CMK (cell line): ENCODE measurements at places on chromosomes 5 and 9.

GRCh38 chr5:108238936-108239887 is 142.7 kb downstream of the FBXL17 start:
- DNase-seq, result no peak

- DNase-seq, result no peak
Measured at GRCh38 chr9:93655621-93656425, 79.4 kb downstream of the PHF2 start.

GRCh38 chr9:135579889-135580660 is 18.5 kb downstream of the PAEP start:
- no peak for DNase-seq

GRCh38 chr9:80931163-80931562 is 758.2 kb downstream of the TLE1 start:
- DNase-seq, result peak; percentile 12

- no peak for DNase-seq
Measured at GRCh38 chr5:142819292-142819691, 49.1 kb downstream of the ARHGAP26 start.

DNA sequence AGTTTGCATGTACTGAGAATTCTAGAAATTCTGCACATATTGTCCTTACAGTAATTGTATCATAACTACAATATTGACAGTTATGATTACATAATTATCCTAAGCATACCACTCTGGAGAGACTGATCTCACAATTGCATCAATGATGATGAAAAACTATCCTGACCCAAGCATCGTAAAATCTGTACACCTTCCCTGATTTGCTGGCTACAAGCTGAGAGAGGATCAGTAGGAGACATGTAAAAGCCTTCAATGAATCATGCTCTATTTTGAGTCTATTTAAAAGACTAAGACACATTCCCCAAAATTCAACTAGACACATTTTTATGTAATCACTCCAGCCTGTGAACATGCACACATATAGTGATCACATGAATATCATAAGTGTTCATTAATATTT is 1833.8 kb downstream of the EFNA5 start:
- no peak for DNase-seq

DNA sequence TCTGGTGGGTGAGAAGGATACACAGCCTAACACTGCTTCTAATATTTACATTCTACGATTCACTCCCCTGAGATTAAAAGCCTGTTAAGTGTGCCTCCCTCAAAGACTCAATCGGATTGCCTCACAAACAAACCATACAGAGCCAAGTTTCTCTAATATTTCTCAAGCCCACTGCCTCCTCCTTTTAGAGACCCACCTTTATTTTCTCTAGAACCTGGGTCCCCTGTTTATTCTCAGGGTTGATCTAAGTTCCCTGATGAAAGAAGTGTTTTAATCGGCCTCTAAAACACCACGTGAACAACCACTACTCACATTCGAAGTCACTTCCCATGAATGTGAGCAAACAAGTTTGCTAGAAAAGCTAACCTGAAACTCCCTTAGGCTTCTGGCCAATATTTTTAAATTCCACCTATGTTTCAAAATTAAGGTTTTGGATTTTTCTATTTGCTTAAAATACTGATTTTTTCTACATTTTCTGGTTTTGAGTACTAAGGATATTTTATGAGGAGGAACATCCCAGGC is 76.5 kb downstream of the GLIS3 start:
- DNase-seq, result no peak

DNA sequence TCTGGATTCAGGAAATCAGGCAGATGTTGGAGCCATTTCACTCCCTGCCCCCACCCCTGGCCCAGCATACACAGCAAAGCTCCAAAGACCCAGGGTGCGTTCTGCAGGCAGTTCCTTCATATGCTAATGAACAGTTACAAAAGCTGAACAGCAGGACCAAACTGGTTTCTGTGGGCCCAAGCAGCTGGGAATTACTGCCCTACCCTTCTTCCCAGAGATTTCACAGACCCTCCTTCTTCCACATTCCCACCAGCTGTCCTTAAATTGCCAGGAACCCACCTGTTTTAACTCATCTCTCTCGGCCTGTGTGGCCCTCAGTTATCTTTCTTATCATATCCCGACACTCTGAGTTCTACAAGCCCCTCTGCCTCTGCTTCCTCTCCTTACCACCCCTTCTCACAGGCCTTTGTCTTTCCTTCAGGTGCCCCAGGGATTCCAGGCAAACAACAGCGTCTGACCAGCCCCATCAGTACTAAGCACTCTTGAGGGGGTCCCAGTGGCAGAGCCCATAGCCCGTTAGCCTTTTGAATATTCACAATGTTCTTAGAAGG is 10.6 kb upstream of the F2RL1 start:
- DNase-seq, result no peak

DNA sequence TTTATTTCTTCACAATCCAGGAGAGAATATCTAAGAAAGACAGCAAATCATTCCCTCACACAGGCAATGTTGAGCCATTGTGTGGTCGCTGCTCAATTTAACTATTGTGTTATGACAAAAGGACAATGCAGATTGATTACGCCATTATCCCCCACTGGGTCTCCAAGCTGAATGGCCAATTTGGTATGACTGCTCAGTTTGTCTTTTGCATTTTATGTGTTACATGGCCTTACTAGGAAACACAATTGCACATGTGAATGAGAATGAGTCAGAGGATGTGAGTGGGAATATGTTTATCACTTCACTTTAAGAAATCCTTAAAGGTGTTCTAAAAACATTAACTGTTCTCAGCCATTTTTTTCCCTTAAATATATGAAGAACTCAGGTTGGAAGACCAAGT is 108.3 kb downstream of the FAM174A start:
- DNase-seq, result no peak

- no peak for DNase-seq
Measured at GRCh38 chr5:944992-945685, 52.5 kb downstream of the TRIP13 start.

DNA sequence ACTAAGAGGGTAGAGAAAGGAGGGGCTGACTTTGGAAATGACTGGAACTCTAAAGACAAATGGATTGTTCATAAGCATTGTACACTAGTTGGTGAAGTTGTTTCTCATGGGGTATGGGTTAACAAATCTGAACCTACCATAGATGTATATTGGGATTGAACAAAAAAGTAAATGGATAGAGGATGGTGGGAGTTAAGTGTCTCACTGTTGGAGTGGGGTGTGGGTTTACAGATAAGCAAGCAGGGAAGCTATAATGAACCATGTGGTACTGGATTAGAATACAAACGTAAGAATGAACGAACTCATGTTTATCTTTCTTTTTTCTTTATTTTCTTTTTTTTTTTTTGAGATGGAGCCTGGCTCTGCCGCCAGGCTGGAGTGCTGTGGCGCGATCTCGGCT is 17.8 kb downstream of the GNG10 start:
- no peak for DNase-seq

DNA sequence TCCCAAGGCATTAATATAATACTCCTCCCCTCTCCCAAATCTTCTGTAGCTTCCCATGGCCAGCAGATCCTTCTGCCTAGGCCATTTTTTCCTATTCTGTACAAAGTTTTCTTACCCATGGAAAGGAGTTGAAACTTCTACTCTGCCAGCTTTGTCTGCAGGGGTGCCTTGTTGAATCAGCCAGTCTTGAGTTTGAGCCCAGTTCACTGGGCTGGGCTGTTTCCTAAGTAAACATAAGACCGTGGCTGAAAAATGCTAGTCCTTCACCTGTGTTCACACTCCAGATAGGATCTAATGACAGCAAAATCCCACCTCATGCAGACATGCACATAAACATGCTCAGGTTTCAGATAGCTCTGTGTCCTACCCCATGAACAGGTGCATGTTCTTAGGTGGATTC is 10.4 kb downstream of the TEX48 start:
- no peak for DNase-seq

DNA sequence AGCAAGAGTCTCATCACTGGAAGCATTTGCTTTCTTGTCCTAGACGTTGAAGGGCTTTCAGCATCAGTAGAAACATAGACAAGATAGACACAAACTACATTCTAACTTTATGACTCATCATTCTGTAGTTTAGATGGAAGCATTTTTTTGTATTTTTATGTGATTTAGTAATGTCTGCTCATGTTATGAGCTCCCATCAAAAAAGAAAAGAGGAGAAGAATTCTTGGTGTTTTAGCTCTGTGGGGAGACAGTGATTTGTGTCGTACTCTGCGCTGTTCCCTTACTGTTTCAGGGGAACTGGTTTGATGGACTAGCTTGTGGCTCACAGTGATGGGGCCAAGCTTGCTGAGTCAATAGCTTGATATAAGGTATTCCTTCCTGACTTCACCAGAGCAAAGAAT is 159.2 kb upstream of the WWC1 start:
- DNase-seq, result no peak

DNA sequence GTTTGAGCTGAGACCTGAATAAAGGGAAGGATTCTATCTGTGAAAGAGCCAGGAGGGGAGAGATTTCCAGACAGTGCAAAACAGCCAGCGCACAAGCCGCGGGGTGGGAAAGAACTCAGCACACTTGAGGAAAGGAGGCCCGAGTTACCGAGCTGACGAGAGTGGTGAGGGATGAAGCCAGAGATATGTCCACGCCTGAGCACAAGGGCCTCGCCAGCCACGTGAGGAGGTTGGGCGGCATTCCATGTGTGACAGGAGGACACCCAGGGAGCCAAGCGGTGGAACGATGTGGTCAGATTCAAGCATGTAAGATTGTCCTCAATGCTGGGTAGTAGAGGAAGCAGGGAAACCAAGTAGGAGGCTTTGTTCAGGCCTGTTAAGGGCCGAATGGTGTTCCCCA is 17.0 kb upstream of the SFXN1 start:
- no peak for DNase-seq

DNA sequence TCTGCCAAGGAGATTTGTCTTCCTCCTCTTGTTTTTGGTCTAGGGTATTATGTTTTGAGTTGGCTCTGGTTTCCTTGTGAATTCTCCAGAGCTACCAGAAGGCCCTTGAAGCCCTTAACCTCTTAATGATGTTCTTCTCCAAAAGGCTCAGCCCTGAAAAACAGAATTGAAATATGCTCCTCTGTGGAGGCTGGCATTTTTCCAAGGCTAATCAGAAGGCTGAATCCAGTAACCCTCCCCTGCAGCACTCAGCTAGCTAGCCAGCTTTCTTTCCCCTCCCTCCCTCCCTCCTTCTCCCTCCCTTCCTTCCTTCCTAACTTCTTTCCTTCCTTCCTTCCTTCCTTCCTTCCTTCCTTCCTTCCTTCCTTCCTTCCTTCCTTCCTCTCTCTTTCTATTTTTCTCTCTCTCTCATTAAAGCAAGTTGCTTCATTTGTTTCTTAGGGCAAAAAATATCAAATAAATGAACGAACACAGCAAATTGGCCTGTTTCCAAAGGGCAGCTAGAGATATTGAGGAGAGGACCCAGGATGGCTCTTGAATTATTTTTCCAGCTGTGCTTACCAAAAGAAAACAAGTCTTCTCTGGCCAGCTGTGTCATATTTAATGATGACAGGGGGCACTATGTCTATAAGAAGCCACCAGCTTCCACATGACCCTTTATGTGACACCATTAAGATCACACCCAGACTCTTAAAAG is 38.7 kb downstream of the JAKMIP2 start:
- DNase-seq, result no peak

DNA sequence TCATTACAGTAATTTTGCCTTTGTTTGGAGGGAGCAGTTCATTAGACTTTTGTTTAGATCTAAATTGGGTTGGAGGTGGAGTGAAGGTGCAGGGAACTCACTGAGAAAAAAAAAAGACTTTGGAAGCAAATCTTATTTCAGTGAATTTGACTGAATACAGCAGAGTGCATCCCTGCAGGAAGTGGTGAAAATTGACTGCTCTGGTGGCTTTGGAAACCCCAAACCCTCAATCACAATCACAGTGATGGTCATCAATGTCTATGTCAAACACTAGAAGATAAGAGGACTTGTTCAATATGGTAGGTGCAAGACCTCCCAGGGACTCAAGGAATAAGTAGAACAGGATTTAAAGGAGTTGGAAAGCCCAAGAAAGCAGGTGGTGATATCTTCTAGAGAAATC is 76.0 kb upstream of the RASA1 start:
- DNase-seq, result no peak

- DNase-seq, result no peak
Measured at GRCh38 chr5:159187719-159188118, 21.6 kb downstream of the RNF145 start.

DNA sequence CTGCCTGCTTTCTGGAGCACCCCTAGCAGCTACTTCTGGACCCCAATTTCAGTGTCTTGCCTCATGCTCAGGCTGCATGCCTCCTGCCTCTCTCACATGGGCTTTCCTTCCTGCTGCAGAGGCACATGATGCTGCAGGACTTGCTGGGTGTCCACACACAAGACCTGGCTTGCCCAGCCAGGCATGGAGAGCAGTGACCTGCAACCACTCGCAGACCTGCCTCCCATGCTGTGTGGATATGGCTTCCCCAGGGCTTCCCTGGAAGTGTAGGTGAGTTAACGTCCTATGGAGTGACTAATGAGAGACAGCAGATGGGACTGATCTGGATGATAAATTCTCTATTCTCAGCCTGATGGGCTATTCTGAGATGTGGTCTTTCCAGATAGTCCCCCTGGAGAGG is 53.2 kb upstream of the SMIM32 start:
- DNase-seq, result no peak

GRCh38 chr5:8825139-8825757 is 720.6 kb downstream of the SEMA5A start:
- no peak for DNase-seq

- DNase-seq, result no peak
Measured at GRCh38 chr9:24608599-24608998, 62.9 kb upstream of the IZUMO3 start.

DNA sequence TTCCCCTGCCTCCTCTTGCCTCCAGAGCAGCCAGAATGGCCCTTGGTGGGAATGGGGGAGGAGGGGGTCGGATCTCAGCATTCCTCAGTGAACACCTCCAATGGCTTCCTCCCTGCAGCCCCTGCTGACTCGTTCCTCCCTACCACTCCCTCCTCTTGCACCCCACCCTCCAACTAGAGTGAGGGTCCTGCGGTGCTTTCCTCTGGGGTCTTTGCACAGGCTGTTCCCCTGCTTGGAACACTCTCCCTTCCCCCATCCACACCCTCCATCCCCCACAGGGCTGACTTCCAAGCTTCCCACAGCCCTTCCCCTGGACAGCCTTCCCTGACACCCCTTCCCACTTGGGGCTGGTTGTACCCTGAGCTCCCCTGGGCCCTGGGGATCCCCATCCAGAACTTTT is 70.4 kb upstream of the NEK6 start:
- no peak for DNase-seq

- DNase-seq, result no peak
Measured at GRCh38 chr5:36528588-36528987, 77.8 kb upstream of the SLC1A3 start.

GRCh38 chr9:134869554-134870300 is 10.9 kb upstream of the FCN2 start:
- no peak for DNase-seq

DNA sequence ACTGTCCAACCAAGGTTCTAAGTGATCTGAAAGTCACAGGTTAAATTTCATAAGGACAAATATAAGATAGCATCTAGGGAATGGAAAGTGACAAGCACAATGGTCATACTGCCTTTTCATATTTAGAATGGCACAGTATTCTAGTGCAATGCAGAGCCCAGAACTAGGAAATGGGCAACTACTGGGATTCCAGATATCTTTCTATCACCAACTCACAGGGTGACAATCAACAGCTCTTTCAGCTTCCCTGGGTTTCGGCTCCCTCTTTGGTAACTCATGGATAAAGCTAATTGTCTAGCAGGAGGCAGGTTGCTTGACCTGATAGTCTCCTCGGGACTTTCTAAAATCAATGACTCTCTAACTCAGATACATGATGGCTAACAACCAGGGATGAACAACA is 60.4 kb downstream of the NR3C1 start:
- no peak for DNase-seq
